BE2C (cell line): ENCODE measurements at places on chromosomes 1 and 21.

DNA sequence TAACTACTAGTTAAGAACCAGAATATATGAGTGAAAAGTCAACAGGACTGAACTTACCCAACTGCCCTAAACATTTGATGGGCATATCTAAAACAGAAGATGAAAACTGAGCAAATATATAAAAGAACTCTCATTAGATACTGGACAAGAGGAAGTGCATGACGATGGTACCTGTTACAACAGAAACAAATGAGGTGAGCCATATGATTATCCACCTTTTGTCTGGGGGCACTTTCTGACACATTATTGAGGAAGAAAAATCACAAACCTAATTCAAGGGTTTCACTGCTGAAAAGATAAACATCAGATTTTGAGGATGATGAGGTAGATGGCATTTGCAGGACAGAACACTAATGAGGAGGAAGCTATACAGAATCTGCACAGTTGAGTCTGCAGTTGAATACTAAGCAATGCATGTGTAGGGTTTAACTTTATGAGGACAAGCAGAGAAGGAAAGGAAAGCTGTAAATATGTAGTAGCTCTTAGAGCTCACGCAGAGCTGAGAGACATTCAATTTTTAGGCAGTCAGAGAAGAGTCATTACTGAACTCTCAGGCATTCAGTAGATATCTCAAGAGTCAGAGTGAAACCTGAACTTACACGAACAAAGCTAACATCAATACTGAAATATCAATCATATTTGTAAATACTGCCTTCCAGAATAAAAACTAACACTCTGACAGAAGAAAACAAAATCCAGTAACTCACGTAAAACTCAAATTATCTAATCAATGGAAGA lies 262.1 kb downstream of the AKT3 start:
- DNase-seq: no peak

DNA sequence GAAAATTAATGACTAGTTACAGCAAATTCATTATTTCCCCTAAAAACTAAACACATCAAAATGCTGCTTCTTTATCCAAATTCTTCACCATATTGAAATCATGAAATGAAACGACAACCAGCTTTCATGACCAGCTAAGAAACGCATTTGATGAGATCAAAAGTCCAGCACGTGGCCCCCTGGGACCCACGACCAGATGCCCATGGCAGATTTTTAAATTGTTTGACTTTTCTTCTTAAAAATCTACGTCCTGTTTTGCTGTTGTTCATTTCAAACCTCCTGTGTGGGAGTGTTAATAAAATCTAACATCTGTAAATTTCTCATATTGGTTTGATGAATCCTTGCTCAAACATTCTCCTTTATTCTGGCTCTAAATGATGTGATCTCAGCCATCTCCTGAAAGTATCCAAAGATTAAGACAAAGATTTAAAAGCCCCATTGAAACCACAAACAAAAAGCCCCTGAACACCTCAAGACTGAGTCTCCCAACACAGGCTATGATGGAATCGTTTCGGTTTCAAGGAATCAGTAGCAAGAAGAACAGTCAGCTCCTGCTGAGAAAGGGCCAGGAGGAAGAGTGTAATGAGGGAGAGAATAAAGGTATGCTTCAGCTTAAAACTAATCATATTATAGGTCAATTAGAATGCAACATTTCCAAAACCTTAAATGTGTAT lies 523.6 kb downstream of the SMYD3 start:
- DNase-seq: no peak

DNA sequence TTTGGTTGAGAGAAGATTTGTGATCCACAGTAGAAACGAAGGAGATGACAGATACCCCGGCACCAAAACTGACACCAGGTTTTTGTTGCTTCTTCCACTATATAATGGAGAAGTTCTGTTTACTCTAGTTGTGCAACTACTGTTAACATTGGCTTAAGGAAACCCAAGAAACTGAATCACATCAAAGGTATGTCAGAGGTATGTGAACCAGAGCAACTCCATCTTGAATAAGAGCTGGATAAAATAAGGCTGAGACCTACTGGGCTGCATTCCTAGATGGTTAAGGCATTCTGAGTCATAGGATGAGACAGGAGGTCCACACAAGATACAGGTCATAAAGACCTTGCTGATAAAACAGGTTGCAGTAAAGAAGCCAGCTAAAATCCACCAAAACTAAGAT lies 173.7 kb upstream of the CAMK1G start:
- DNase-seq: no peak

- DNase-seq: no peak
Measured at GRCh38 chr1:57325117-57325516, 98.7 kb downstream of the DAB1 start.

GRCh38 chr21:34640858-34641257 lies 25.9 kb upstream of the RCAN1 start:
- DNase-seq: no peak

GRCh38 chr1:15847100-15847892 lies at the start of gene SPEN:
TSS of gene SPEN (plus strand) at chr1:15847707. CDS start at chr1:15848068, 361 bp downstream.
- DNase-seq: peak; percentile 96

DNA sequence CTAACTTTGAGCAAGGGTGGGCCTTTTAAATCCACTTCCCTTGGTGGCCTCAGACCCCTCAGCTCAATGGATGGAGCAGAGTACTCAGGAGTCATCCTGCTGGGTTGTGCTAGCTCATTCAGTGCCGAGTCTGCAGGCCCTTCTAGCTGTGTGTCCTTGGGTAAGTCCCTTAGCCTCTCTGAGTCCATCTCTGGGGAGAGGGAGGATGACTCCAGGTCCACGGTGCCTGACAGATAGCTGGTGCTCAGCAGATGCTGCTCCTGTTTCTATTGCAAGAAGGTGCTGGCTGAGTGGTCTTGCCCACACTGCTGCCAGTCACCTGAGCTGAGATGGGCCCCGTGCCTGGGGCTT lies 11.0 kb downstream of the LDLRAP1 start:
- DNase-seq: no peak

- no peak for DNase-seq
Measured at GRCh38 chr1:207923121-207923520, 12.2 kb upstream of the CD34 start.

DNA sequence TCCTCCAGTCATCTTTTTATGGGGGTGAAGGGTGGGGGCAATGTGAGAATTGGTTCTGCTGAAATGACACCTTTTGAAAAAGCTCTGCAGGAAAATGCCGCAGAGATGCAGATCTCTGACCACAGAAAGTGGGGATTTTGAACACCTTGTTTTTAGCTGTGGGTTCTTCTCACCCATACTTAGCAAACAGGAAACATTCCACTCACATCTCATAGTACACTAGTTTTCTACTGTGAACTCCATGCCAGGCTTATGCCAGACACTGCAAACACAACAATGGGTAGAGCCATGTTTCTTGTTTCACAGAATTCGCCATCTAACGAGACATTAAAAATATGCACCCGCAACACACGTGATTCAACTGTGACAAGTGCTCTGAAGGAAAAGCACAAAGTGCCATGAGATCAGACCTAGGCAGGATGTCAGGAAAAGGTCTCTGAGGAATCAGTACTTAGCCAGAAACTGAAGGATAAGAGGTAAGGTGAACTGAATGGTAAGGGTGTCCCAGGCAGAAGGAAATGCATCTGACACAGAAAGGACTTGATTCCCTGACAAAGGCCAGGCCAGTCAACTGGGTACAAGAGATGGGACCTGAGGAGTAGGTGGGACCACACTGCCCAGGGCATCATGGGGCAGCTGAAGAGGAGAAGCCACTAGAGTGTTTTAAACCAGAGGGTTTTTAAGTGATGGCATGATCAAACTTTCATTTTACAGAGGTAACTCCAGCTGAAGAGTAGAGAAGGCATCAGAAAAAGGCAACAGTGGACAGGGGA lies 83.8 kb upstream of the JAK1 start:
- DNase-seq: no peak

GRCh38 chr1:37448185-37448584 lies 26.2 kb upstream of the ZC3H12A start:
- no peak for DNase-seq

DNA sequence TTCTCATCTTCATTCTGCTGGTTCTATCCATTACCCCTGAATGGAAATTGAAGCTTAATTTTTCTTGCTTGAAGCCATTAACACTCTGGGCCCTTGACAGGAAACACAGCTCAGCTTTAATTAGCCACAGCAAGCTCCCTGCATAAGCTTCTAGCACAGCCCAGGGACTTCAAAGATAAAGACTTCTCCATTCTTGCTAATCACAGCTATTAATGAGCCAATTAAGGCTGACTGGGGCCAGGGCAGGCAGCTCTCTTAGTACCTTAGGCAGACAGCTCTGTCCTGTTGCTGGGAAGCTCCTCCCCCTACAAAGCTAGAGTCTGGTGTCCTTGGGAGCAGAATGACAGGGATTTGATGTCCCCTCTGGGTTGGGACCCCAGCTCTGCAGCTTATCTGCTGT lies 27.9 kb upstream of the TRABD2B start:
- DNase-seq: no peak

- DNase-seq: no peak
Measured at GRCh38 chr1:99546432-99547416, 99.2 kb upstream of the PALMD start.

GRCh38 chr1:154276797-154277196 lies 4.4 kb downstream of the HAX1 start:
- DNase-seq: peak; percentile 59

DNA sequence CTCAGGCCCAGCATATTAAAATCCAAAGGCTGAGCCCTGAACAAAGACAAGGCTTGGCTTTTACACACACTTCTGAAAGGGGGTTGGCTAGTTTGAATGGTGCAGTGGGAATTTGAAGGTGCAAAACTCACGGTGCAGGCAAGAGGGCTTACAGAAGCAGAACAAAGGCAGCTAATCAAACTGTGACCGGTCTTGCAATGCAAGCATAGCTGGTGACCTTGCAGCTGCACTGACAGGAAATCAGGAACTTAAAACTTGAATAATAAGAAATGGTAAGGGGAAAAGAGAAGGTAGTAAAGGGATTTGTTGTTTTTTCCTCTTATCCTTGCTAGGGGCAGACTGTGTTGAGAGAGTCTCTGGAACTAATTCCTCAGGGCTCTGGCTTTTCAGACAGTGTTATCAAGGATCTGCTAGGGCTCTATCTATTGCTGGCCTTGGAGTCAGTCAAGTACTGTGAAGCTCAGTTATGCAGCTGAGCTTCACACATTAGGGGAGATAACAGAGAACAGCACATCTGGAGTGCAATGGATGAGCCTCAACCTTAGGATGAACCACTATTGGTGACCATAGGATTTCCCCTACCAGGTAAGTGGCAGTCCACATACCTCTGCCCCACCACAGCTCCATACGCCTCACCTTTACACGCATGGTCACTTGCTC lies 97.6 kb downstream of the PPIAL4G start:
- no peak for DNase-seq

GRCh38 chr1:17919525-17920439 lies 164.6 kb downstream of the ACTL8 start:
- peak; percentile 43 for DNase-seq

GRCh38 chr1:222385955-222386354 lies 161.9 kb downstream of the HHIPL2 start:
- no peak for DNase-seq

- peak; percentile 21 for DNase-seq
Measured at GRCh38 chr1:23216771-23217420, 406 bp downstream of the HTR1D start.

- no peak for DNase-seq
Measured at GRCh38 chr1:60225486-60225885, 151.9 kb upstream of the C1orf87 start.

DNA sequence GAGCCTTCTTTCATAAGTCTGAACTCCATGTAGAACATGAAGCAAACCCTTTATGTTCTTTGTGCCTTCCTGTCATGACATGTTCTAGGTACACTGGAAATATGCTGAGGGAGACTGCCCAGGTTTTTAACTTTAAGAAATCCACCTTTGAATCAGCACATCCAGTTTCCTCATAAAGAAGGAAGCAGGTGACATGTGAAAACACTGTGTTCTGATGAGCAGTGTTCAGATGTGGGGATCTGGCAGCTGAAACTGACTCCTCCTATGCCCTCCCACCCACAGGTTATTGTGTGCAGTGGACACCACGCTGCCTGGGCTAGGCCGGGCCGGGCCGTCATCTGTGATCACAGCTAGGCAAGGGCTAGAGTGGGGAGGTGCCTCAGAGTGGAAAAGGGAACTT lies 51.1 kb downstream of the CNN3 start:
- DNase-seq: no peak

GRCh38 chr21:29318354-29318753 lies 19.6 kb downstream of the BACH1 start:
- DNase-seq: no peak

- no peak for DNase-seq
Measured at GRCh38 chr1:11790880-11791715, 14.7 kb downstream of the MTHFR start.

- DNase-seq: no peak
Measured at GRCh38 chr1:22043198-22043769, 9.2 kb upstream of the CDC42 start.

- DNase-seq: peak; percentile 17
Measured at GRCh38 chr1:7379441-7379971, 391.6 kb upstream of the VAMP3 start.

DNA sequence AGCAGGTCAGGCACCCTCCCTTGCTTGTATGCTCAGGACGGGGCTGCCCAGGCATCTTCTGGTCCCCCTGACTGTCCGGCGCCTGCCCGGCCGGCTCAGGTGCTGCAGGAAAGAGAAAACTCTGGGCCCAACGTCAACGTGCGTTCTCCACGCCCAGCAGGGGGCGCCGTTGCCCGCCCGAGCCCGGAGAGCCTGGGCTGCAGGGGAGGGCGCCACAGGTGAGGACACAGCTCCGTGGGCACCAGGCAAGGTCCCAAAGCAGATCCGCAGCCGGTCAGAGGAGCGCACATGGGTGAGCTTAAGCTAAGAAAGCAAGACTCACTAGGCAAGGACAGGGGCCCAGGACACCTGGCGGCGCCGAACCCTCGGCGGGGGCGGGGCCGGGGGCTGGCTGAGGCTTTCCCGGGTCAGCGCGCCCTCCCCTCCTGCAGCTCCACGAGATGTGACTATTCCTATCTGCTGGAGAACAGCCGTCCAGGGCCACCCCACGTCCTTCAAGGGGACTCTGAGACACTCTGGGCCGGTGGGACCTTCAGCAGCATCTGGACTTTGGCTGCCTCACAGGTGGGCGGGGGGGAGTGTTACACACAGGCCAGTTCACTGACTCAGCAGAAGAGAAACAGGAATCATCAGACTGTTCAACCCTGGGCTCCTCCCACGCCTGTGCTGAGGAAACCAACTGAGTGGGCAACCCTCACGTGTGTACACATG lies 29.3 kb downstream of the KRTAP10-1 start:
- DNase-seq: peak; percentile 72

- DNase-seq: no peak
Measured at GRCh38 chr1:16625497-16626408, 12.4 kb upstream of the NBPF1 start.

GRCh38 chr1:75134647-75135572 lies 722 bp downstream of the LHX8 start:
- DNase-seq: no peak

GRCh38 chr1:94026619-94027380 lies 94.1 kb downstream of the ABCA4 start:
- no peak for DNase-seq

DNA sequence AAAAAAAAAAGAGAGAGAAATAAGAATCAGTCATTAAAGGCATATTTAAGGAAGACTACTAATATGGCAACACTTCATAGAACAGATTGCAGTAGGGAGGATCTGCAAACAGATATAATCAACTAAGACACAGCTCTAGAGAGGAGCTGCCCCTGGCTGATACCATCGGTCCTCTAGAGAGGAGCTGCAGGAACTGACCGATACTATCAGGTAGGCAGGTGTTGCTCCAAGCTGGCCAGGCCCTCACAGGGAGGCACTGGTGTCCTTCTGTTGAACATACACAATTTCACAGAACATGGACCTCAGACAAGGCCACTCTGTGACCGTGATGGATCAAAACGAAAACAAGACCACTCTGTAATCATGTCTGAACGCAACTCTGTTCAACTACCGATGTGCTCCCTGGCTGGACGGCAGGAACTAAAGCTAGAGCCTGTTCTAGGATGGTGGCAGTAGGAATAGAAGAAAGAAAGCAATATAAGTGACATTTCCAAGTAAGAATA lies 15.5 kb downstream of the SMYD3 start:
- DNase-seq: peak; percentile 13
